Mesendoderm (in vitro differentiated cells): ENCODE measurements at places on chromosomes 16 and 17.

- peaks cover 7% of the 10 kb centered on the region for H3K36me3 ChIP-seq
- H3K27ac ChIP-seq, result no peak overlapping the region
- no peaks in the 10 kb centered on the region for H3K27me3 ChIP-seq
- DNase-seq, result no peak
Measured at GRCh38 chr17:1473170-1473569, 17.1 kb upstream of the CRK start.

- no peak for DNase-seq
- H3K4me1 ChIP-seq, result no peaks in the 10 kb centered on the region
- no peaks in the 10 kb centered on the region for H3K36me3 ChIP-seq
- H3K4me3 ChIP-seq, result no peak overlapping the region
Measured at GRCh38 chr16:13883881-13884280, 36.1 kb upstream of the ERCC4 start.

DNA sequence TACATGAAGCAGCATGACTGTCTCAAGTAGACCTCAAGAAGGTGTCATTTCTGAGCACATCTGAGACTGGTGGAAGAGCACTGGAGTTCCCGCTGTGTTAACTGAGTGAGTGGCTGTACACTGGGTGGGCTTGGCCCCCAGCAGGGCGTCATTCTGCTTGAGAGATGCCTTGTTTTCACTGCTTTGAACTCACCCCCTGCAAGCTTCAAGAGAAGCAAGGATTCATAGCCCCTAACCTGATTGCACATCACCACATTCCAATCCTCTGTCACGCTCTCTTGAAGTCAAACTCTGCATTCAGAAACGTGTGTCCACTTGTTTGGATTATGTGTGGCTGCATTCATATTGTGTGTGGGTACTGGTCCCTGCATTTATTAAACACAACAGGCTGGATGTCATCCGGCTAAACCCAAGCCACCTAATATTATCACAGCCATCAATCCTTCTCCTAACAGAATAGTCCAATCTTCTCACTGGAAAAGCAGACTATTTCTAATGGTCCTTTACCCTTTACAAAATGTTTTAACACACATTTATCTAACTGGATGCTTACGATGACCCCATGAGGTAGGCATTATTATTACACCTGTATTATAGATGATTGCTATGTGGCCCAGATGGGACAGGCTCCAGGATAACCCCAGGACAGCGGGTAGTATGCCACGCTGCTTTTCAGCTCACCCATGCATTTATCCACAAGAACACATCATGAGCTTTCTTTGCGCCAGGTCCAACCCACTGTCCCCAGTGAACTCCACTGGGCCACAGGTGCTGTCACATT, 76.3 kb downstream of the USP31 start:
- no peak overlapping the region for H3K27ac ChIP-seq
- DNase-seq, result no peak
- H3K4me1 ChIP-seq, result no peaks in the 10 kb centered on the region
- peaks cover 4% of the 10 kb centered on the region for H3K36me3 ChIP-seq

GRCh38 chr17:77770331-77771105, 188.0 kb upstream of the TNRC6C start:
- no peaks in the 10 kb centered on the region for H3K4me1 ChIP-seq
- no peak overlapping the region for H3K4me3 ChIP-seq
- H3K36me3 ChIP-seq, result no peaks in the 10 kb centered on the region
- H3K27me3 ChIP-seq, result no peaks in the 10 kb centered on the region

GRCh38 chr16:79400462-79401149, 199.9 kb downstream of the MAF start:
- no peak for DNase-seq
- no peak overlapping the region for H3K27ac ChIP-seq

- DNase-seq, result no peak
- H3K27ac ChIP-seq, result no peak overlapping the region
- H3K27me3 ChIP-seq, result no peaks in the 10 kb centered on the region
- H3K4me3 ChIP-seq, result no peak overlapping the region
Measured at GRCh38 chr16:3792472-3793012, 75.2 kb upstream of the TRAP1 start.

GRCh38 chr16:66639091-66639885, 34.8 kb downstream of the CMTM3 start:
- no peaks in the 10 kb centered on the region for H3K4me1 ChIP-seq
- H3K27me3 ChIP-seq, result no peaks in the 10 kb centered on the region
- H3K4me3 ChIP-seq, result no peak overlapping the region
- H3K27ac ChIP-seq, result no peak overlapping the region

GRCh38 chr17:7882629-7883028, 6.0 kb upstream of the CHD3 start:
- H3K4me1 ChIP-seq, result peaks cover 4% of the 10 kb centered on the region
- peaks cover 11% of the 10 kb centered on the region for H3K36me3 ChIP-seq
- no peak overlapping the region for H3K4me3 ChIP-seq
- no peaks in the 10 kb centered on the region for H3K27me3 ChIP-seq
- H3K27ac ChIP-seq, result no peak overlapping the region

DNA sequence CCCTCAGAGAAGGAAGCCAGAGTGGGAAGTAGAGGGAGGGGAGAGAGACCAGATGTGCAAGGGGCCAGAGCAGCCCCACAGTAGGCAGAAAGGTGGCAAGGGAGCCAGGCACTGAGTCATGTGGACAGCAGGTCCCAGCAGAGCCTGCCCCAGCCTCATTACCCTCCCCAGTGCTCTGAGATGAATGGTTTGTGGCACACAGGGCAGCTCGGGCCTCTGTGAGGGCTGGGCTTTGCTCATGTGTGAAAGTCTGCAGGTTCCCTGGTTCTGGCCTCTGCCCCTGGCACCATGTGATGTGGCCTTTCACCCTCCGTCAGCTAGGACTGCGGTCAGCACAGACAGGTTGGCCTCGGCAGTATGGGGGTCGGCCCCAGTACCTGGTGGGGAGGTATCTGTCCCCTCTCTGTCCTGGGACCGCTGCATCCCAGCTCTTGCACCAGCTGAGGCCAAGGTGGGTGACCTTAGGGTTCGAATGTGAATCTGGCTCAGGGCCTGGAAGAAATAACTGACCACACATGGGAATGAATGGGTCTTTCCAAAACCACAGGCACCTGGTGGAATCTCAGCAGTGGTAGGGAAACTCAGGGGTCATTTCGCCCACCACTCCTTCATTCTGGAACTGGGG, 8.9 kb downstream of the LRRC75A start:
- no peaks in the 10 kb centered on the region for H3K27me3 ChIP-seq
- peaks cover 11% of the 10 kb centered on the region for H3K4me1 ChIP-seq
- H3K4me3 ChIP-seq, result no peak overlapping the region
- no peaks in the 10 kb centered on the region for H3K36me3 ChIP-seq
- DNase-seq, result no peak

GRCh38 chr16:66551788-66552285, 539 bp upstream of the CKLF start:
- no peak overlapping the region for H3K27ac ChIP-seq
- no peaks in the 10 kb centered on the region for H3K36me3 ChIP-seq
- H3K27me3 ChIP-seq, result no peaks in the 10 kb centered on the region
- no peak overlapping the region for H3K4me3 ChIP-seq
- H3K4me1 ChIP-seq, result no peaks in the 10 kb centered on the region
